ENCODE measurements at places on chromosomes 6 and 20.

GRCh38 chr6:161141173-161141572 lies 132.7 kb downstream of the AGPAT4 start:
- DNase-seq = no peak

DNA sequence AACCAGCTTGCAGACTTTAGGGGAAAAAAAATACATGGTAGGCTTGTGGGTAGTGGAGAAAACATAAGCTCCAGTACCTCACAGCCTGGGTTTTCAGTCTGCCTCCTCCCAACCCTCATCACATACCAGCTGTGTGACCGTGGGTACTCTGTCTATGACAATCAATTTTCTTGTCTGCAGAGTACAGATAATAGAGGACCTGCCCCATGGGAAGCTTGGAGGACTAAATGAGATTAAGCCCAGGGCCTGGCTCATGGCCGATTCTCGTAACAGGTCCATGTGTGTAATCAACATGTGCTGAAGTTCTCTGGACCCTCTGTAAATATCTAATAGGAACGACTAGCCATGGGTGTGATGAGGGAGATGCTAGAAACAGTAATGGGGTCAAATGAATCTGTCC lies 34.0 kb downstream of the NT5E start:
- DNase-seq = no peak

GRCh38 chr6:127748290-127748689 lies 152.6 kb downstream of the THEMIS start:
- DNase-seq = no peak

DNA sequence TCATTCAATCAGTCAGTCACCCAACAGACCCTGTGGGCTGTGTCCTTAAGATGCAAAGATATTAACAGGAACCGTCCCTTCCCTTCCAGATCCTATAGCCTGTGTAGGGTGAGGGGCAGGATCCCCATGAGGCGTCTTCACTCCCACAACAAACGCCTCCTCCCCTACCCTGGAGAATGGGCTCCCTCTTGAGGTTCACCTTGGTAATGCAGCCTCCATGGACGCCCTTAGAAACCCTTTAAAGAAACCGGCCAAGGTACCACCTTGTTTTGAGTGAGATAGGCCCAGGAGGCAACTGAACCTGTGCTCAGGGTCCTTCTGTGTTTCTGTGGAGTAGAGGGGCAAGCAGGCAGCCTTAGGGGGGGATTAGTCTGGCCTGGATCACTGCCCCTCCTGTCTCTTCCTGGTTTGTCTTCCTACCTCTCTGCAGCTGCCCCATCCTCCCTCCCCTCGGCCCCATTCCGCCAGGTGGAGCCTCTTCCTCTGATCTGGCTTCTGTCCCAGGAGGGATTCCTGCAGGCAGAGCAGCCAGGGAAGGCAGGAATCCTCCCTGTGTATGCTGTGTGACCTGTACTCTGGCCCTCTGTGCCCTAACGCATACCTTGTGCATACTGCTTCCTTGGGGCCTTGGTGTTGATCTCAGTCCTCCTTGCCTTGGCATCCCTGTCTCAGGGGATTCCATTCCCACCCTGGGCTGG lies 6.6 kb upstream of the GUCA1A start:
- DNase-seq = peak; percentile 92

DNA sequence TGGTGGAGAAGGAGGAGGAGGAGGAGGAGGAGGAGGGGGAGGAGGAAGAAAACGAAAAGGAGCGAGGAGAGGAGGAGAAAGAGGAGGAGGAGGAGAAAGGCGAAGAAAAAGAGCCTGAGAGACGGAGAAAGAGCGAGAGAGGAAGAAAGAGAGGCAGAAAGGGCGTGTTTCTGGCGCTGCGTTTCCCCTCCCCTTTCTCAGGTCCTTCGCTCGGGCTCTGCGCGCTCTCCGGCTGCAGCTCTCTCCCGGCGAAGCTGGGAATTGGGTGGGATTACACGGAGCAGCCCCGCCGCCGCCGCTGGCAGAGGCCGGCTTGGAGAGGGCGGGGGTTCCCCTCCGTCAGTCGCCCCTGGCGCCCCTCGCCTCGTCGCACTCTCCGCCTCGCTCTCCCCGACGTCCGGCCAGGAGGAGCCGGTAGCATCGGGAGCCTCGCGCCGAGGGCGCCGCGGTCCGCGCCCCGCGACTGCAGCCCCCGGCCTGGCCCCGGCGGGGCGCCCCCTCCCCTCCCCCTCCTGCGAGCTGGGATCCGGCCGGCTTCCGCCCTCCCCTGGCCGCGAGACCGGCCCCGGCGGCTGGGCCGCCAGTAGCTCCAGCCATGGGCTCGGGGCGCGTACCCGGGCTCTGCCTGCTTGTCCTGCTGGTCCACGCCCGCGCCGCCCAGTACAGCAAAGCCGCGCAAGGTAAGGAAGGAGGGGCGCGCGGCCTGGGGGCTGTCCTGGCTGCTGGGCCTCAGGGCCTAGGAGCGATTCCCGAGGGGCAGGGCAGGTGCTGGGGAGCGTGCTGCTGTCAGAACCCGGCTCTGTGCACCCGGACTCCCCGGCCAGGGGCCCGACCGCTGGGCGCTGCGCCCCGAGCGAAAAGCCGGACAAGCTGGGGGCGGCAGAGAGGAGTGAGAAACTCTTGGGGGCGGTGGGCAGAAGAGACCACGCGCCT lies at the start of gene SCUBE3:
Gene SCUBE3, plus strand, starts transcription at position 133 of the 933 bp plus-strand sequence. Its CDS starts 463 bp downstream, at position 596.
- peak; percentile 35 for DNase-seq

- DNase-seq = no peak
These were observed 93.0 kb downstream of the TCP11 start for GRCh38 chr6:35048031-35048613.

DNA sequence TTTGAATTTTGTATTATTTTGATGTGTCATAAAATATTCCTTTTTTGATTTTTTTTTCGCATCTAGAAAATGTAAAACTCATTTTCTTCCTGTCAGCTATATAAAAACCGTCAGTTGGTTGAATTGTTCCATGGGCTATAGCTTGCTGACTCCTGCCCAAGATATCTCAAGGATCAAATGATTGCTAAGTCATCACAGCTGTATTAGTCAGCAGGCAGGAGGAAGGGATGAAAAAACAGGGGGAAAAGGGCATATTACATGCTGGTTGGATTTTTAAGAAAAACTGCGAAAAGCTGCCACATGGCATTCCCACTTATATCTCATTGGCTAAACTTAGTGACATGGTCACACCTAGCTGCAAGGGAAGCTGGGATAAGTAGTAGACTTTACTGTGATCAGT lies 569.9 kb downstream of the BCKDHB start:
- DNase-seq = no peak

- DNase-seq = no peak
These were observed at the start of gene RBM24 for GRCh38 chr6:17281100-17281496. TSS of gene RBM24 (plus strand) at chr6:17281361. CDS start at chr6:17281582, 221 bp downstream.

- no peak for DNase-seq
These were observed 24.3 kb downstream of the HTR1E start for GRCh38 chr6:86961455-86962200.

DNA sequence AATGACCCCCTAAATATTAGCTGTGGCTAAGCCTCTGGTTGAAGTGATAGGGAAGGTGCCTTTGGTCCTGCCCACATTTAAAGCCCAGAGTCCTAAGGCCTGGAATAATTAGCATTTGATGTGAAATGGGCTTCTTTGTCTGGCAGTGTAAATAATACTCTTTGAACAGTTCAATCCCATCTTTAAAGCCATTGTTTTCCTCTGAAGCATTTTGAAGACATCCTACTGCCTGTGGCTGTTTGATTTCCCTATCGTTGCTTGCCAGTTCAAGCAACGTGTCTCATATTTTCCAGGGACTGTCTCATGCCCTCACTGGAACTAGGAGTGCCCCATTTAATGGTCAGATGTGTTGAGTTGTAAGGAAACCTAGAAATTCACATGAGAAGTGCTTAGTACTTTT lies 89.3 kb upstream of the BTN3A2 start:
- DNase-seq = no peak

GRCh38 chr6:146543940-146544615 lies 445 bp downstream of the RAB32 start:
- DNase-seq = no peak

DNA sequence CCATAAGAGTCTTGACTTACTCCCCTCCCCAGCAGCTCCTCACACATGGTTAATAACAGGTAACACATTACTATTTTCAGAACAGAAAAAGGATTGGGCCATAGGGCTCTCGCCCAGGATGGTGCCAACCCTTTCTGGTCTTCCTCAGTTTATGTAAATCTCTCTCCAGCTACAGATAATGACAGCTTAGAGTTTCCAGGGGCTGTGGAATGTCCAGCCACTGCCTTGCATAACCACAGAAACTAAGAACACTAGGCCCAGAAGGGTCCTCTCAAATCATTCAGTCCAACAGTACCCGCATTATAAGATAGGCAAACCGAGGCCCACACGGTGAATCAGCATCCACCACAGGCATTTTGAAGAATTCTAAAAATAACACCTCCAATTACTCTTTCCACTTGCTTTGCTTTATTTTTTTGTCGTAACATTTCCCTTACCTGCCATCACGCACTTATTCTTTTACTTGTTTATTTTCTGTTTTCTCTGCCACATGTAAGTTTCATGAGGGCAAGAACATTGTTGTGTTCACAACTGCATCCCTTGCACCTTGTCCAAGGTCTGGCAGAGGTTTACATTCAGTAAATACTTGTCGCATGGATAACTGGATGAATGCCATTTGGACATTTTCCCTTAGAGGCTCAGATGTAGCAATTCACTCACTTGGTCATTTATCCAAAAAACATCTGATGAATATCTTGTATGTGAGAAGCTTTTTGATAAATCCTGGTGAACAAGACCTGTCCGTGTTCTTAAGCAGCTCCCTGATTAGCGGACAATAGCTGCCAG lies 6.4 kb upstream of the SDC4 start:
- DNase-seq = no peak

GRCh38 chr6:168179133-168179532 lies 100.1 kb upstream of the FRMD1 start:
- DNase-seq = no peak

- no peak for DNase-seq
These were observed 105.0 kb upstream of the HDDC2 start for GRCh38 chr6:125406741-125407140.

DNA sequence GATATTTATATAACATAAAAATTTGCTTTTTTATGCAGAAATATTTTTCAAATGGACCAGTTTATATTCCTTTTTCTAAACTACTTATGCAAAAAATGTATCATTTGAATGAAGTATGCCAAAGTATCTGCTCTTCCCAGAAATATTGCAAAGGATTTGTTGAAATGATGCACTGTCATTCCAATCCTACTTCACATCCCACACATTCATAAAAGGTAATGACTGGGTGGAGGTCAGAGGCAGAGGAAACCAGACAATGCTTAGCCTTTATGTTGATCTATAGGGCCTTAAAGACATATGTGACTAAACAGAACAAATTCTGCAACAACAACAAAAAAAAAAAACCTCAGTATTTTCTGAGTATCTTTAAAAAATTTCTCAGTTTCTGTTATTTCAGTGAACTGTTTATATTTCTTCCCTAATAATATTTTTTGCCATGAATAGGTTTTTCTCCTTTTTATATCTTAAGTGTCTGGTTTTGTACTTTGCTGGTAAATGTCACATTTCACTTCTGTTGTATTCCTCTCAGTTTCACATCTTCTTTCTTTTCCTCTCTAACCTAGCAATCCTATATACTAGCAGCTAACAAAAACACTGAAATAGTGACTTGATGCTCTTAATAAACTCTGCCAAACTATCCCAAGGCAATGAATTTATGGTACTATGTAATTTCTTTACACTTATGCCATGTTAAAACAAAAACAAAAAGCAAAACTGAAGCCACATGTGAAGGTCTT lies 374.1 kb downstream of the BCKDHB start:
- no peak for DNase-seq

GRCh38 chr6:132728616-132729015 lies 14.8 kb upstream of the VNN1 start:
- DNase-seq = peak; percentile 11

GRCh38 chr6:13724182-13724581 lies 12.5 kb upstream of the RANBP9 start:
- DNase-seq = no peak

DNA sequence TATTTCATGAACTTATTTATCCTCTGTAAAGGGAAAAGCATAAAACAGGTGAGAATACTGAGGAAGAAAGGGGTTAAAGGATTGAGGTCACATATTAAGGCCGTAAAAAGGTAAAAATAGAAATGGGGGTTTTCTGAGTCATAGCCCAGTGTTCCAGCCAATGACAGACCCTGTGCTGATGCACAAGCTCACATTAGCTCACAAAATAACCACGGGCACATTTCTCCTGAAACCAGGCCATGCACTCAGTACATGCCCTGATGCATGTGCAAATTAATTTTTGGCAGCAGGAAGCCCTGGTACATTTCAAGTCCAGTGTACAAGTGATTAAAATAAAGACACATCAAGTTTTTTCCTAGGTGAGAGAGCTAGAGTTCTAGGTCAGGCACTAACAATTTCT lies 194.4 kb downstream of the TMEM200A start:
- no peak for DNase-seq

- no peak for DNase-seq
These were observed 162.8 kb upstream of the AFDN start for GRCh38 chr6:167663784-167664443.

GRCh38 chr6:130189531-130190397 lies 33.0 kb downstream of the SAMD3 start:
- DNase-seq = no peak

DNA sequence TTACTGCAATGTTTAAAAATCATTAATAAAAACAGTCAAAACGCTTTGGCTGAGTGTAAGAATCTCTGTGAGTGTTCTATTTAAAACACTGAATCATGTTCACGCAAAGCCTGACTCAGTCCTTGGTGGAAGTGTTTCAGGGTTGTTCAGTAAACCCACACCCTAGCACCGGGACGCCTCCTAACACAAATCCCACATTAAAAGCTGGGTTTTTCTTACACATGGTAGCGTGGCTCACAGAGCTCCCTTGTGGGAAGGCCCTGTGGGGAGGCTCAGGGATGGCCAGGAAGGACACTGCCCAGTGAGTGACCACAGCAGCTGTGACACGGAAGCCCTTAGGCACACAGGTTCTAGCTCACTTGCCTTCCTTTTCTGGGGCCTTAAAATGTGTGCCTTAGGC lies 80.2 kb downstream of the GMPR start:
- DNase-seq = no peak

DNA sequence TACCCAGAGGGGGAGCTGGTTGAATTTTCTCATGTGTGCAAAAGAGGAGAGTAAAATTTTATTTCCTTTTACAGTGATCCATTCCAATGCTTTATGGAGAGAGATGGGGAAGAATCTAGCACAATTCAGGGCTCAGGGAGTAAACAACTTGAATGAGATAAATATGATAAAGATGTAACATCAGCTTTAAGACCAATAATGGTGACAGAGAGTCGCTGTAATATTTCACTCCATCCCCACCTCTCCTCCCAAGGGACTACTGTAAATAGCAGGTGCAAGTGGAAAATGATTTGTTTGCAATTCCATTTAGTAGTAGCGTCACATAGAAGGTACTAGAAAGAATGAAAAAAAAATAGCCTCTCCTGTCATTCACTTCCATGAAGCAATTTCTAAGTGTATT lies 4.8 kb downstream of the CRISP3 start:
- no peak for DNase-seq

DNA sequence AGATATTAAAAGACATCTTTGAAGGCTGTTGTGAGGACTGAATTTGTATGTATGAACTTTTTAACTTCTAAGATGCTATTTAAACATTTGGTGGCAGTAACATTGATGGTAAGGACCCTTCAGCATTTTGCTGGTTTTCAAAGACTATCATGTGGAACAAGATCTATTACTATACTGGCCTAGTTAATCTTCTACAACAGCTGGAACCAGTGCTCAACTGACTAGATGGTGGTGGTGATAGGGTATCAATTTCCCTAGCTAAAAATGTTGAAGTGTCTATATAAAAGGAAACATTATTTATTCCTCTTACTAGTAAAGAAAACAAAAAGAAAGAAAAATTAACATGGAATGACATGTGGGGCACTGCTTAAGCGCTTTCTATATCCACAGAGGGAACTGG lies 195.7 kb downstream of the TASP1 start:
- no peak for DNase-seq
